ENCODE measurements at places on chromosomes 1 and 21.

GRCh38 chr1:3333903-3334302, 120.6 kb upstream of the ARHGEF16 start:
- no peak for DNase-seq

DNA sequence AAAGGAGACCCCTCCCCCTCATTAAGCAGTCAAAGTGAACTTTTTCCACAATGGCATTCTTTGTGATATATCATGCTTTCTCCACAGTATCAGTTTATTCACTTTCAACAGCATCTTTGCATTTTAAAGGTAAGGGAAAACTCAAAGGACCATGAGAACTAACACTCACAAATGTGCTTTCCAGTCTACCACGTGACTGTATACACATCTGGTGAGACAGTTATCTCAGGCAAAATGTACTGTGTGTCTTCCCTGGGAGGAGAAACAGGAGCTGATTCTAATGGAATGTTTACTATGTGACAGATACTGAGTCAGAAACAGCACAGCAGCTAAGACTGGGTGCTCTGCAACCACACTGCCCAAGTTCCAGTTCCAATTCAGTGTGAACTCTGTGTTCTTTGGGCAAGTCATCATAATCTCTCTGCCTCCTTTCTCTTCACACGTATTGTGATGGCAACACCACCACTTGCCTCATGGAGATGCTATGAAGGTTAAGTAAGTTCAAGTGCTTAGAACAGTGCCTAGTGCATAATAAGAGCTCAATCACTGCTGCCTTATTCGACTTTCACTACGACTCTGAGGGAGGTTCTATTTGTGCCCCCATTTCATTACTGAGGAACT, 79.0 kb downstream of the SLC45A1 start:
- no peak for DNase-seq

- DNase-seq: no peak
Measured at GRCh38 chr1:1122981-1123480, 7.1 kb upstream of the C1orf159 start.

GRCh38 chr1:84972377-84972987, 24.4 kb downstream of the MCOLN2 start:
- no peak for DNase-seq

DNA sequence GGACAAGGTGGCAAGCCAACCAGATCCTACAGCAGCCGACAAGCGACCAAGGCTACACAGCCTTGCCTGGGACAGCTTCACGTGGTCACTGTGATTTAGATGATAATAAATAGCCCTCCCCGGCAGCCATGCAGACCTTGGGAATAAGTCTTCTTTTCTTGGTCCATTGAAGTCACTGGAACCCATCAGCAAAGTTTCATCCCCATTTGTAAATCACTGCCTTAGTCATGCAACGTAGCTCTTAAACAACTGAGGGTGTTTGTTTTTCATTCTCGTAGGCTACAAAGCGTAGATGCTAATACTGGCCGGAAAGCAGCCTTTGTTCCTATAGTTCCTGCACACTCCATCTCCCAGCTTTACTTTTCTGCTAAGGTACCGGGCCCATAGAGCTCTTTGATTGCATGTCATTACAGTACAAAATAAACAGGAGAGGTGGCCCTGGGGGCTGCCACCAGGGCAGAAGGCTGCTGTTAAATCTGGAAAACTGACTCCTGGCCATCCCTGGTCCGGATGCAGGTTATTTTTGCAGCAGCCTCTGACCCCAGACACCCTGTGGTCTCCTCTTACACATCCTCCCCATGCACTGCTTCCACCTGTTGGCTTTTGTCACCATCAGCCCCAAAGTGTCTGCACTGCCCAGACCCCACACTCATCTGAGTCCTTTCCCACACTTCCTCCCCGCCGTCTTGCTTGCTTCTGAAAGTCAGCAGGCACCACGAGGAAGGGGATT, 105.5 kb downstream of the TOMM20 start:
- no peak for DNase-seq

DNA sequence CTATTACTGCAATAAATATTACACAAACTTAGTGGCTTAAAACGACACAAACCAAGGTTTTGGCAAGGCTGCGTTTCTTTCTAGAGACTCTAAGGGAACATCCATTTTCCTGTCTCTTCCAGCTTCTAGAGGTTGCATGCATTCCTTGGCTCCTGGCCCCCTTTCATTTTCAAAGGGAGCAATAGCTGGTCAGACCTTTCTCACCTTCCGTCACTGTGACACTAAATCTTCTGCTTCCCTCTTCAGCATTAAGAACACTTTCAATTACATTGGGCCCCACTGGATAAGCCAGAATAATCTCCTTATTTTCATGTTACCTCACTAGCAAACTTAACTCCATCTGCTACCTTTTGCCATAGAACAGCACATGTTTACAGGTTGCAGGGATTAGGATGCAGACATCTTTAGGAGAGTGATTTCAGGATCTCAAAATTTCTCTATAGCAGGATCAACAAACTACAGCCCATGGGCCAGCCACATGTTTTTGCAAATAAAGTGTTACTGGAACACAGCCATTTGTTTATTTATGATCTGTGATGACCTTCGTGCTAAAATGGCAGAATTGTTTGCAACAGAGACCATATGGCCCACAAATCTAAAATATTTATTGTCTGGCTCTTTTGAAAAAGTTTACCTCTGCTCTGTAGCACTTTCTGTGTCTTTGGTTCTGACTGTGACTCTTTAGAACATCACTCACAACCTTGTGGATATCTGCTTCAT, 221.5 kb upstream of the SGIP1 start:
- no peak for DNase-seq

DNA sequence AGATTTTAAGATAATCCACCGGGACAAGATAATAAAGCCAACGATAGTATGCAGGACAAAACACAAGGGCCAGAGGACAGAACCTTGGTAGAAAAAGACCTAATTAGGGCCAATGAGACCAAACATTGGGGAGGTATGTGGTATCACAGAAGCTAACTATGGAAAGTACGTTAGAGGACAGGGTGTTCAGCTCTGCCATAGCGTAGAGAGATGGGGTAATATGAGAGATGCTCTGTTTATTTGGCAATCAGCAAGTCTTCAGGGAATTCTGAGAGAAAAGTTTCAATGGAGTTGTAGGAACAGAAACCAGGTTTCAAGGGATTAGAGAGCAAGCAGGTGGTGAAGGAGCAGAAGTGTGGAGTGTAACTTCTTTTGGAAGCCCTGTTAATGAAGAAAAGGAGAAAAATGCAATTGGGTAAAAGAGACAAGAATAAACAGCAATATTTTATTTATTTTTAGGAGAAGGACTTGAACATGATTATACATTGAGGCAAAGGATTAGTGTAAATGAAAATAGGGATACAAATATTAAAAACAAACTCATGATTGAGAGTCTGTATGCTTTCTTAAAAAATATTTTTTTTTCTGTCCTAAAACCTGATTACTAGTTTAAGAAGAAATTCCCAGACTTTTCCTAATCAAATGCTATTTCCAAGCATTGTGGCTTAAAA, 24.0 kb downstream of the EEIG2 start:
- no peak for DNase-seq

- DNase-seq: no peak
Measured at GRCh38 chr1:207904391-207904790, 6.5 kb downstream of the CD34 start.

DNA sequence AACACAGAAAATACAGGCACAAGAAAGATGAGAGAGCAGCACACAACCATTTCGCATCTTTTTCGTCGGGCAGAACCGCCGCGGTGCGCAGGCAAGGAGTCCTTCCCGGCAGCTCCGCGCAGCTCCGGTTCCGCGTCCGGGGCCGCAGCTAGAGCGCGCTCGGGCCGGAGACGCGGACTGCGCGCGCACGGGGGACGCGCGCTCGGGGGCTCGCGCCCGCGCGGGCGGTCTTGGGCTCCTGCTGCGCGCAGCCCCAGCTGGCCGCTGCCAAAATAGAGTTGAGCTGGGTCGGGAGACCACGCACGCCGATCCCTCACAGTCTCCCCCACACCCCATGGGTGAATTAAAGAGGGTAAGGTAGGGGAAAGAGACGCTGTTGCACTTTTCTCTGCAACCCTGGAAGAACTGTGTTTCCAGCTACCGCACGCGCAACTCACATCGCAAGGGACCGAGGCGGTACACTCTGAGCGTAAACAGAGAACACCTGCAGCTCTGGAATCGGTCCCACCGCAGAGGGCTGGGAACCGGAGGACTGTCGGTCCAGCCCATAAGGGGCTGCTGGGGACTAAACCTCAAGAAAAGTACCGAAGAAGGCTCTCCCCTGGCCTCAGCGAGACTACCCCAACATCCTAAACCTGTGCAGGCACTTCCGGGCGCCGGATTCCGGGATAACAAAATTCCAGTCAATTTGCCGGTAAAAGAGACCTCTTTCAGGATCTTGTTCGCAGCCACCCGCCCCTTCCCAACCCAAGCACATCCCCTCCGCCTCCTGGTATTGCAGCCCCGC, 1.7 kb downstream of the NR5A2 start:
- no peak for DNase-seq

GRCh38 chr1:228258486-228258885, 50.6 kb downstream of the OBSCN start:
- no peak for DNase-seq

- no peak for DNase-seq
Measured at GRCh38 chr1:24702511-24703293, 42.5 kb upstream of the CLIC4 start.

- no peak for DNase-seq
Measured at GRCh38 chr1:156497743-156498431, 2.7 kb downstream of the MEF2D start.

GRCh38 chr1:87305151-87305550, 23.5 kb upstream of the LMO4 start:
- no peak for DNase-seq

- DNase-seq: no peak
Measured at GRCh38 chr1:30088594-30088993, 634.8 kb downstream of the MATN1 start.

DNA sequence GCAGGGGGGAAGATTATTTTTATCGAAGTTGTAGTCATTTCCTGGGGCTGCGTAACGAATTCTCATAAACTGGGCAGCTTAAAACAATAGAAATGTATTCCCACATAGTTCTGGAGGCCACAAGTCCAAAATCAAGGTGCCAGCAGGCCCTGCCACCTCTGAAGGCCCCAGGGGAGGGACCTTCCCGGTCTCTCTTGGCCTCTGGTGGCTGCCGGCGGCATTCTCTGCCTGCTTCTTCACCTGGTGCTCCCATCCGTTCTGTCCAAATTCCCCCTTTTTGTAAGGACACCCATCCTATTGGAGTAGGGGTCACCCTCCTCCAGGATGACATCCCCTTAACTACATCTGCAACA, 92.8 kb downstream of the PDE9A start:
- DNase-seq: no peak

DNA sequence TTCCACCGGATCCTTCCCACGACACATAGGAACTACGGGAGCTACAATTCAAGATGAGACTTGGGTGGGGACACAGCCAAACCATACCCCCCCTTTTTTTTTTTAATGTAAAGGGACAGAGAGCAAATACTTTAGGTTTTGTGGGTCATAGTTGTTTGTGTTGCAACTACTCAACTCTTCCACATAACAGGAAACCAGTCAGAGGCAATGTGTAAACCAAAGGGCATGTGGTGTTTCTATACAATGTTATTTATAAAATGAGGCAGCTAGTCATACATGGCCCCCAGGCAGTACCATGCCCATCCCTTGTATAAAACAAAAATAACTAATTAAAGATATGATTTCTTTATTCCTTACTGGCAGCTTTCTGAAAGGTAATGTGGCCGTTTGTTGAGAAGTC, 845.4 kb upstream of the ADAMTS5 start:
- DNase-seq: no peak

- no peak for DNase-seq
Measured at GRCh38 chr1:223350361-223350908, 13.5 kb downstream of the SUSD4 start.

DNA sequence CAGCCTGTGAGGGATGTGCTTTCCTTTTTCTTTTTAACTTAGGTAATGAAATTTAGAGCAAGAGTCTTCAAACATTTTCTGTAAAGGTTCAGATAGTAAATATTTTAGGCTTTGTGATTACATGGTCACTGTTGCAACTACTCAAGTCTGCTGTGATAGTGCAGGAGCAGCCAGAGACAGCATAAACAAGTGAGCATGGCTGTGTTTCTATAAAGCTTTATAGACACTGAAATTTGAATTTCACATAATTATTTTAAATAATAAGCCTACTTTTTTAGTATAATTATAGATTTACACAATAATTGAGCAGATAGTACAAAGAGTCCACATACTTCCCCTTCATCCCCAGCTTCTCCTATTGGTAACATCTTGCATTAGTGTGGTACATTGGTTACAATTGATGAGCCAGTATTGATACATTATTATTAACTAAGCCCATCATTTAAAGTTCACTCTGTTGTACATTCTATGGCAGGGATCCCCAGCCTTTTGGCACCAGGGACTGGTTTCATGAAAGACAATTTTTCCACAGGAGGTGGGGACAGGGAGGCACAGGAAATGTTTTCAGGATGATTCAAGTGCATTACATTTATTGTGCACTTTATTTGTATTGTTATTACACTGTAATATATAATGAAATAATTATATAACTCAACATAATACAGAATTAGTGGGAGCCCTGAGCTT, 3.0 kb downstream of the ATF6 start:
- DNase-seq: no peak

DNA sequence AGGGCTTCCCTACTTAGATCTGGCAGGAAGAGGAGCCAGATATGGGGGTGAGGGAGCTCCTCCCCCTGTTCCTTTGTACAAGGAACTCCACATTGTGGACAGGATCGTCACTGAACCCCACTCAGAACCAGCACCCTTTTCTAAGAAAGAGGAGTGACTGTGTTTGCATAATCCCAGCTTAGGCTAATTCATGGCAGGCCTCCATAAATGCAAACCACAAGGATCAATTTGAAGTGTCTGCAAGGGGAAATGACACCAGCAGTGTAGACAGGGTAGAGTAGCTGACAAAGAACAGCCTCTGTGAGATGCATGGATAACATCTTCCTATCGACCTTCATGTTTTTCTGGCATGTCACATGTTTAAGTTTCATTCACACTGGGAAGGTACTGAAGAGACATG, 11.7 kb downstream of the MX1 start:
- no peak for DNase-seq

DNA sequence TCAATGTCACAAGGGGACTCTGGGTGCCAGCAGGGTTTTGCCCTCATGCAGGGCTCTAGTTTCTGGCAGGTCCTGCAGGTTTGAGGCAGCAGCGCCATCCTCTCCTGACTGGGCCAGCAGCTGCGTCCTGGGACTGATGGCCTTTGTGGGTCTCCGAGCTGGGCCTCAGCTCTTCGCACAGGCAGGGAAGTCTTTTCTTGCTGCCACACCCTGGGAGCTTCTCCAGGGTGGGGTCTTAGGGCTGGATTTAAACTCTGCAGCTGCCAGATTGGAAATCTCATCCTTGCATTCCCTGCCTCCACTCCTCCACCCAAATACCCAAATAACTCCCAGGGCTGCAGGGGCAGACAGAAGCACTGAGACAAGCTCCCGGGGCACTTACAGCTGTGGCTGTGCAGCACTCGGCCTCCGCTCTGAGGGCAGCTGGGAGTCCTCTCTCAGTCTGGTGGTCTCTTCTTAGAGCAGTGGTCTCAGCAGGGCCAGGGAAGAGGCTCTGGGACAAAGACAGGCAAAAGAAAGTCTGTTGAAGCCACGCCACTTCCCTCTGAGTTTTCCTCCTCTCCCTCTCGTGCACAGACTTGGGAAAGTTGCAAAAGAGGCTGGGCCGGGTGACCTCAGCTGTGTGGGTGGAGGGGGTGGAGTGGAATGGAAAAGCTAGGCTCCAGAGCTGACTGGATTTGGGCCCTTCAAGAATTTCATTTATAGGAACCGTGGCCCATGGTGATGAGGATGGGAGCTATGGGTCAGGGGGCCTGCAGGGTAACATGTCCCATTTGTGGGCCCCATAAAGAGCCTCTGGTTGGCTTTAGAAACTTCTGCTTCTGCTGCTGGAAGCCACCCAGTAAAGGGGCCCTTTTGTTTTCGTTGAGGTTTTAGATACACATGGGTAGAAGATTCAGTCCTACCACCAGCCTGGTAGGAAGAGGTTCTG, at the start of gene RAB7B:
Gene RAB7B, minus strand, starts transcription at position 525 of the 931 bp plus-strand sequence. CDS start 9,260 bp downstream, outside the sequence.
- DNase-seq: no peak

Data from neural crest cell (in vitro differentiated cells).